ENCODE measurements at places on chromosomes 6 and 20. TPM values are rescaled to one million over a fixed set of nuclear protein-coding genes. Genes with fewer than 3 reads are reported as not detected.

- no peak for DNase-seq
Observed at GRCh38 chr6:168690271-168690670, 249.3 kb downstream of the SMOC2 start.

- no peak for DNase-seq
Observed at GRCh38 chr6:14743474-14744211, 502.2 kb upstream of the JARID2 start.

GRCh38 chr6:164303102-164303964, 888.8 kb downstream of the QKI start:
- no peak for DNase-seq

DNA sequence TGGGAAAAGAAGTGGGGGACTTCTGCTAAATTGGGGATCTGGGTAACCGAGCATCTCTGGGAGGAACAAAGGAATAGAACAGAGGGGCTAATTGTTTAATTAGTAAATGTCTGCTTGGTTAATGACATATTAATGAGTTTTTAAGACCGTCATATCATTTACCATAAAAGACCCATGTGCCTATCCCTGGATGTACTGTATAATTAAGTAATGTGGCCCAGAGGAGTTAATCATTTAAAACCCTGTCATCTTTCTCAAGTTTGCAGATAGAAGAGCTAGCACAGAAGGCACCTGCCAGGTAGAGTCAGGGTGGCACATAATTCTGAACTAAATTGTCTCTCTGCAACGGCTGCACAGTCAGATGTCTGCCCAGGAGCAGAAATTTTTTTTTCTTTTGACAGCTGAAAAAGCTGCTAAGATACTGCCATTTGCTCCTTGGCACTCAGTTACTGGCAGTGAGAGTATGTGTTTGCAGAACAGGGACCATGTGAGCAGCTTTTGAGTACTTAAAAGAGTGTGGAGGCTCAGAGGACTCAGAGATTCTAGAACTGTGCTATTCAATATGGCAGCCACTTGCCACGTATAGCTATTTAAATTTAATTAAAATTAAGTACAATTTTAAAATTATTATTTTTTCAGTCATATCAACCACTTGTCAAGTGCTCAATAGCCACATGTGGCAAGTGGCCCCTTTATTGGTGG, 202.7 kb upstream of the SLC35B3 start:
- DNase-seq = no peak

GRCh38 chr6:7147051-7147671, 39.4 kb downstream of the RREB1 start:
- no peak for DNase-seq

DNA sequence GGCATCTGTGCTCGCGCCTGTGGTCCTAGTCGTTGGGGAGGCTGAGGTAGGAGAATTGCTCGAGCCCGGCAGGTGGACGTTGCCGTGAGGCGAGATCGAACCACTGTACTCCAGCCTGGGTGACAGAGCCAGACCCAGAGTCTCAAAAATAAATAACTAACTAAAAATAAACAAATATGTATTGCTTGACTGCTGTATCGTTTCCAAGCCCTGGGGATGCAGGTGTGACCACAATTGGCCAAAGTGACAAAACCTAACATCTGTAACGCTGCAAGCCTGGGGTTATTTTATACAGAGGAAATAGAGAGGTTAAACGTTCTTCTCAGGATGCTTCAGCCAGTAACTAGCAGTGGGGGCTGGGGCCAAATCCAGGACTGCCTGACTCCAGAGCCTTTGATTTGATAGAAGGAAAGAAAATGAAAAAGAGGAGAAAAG, 1.9 kb upstream of the SRSF3 start:
- no peak for DNase-seq

DNA sequence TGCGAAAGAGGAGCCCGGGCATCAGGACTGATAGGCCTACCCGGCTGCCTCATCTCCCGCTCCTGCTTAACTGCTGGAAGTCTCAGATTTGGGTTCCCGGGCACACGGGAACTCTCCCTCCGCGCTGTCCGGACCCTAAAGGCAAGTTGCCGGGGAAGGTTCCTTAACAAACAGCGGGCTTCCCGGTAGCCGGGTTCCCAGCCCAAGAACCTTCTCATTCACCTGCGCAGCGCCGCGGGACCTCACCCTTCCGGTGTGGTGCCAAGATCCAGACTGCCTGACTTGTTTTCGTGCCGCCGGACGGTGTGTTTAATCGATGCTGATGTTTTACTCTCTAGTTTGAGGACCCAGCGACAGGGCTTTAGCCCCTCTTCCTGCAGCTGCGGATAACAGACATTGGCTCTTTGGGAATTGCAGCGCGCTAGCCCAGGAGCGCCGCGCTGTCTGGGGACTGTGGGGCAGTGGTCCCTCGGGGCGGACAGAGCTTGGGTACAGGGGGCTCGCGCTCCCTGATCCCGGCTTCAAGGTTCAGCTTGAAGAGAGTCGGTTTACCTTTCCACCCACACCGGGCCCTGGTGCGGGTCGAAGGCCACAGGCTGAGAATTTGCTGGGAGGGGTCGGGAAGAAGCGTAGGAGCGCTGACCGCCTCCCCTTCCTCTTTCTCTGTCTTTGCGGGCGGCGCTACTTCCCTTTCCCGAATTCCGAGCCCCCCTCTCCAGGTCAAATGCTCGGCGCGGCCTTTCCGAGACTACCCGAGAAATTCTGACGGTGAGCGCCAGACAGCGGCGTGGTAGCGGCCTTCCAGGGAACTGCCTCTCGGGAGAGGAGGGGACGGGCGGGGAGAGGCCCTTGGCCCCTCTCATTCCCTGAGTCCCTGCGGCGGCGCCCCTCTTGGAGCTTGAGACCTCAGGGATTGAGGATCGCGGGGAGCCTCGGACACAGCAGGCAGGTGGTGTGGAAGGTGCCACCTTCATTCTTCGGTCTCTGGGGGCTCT, 17.2 kb downstream of the ABT1 start:
- DNase-seq = no peak

- no peak for DNase-seq
Observed at GRCh38 chr20:60237981-60238380, 279.8 kb downstream of the CDH26 start.

- DNase-seq = no peak
Observed at GRCh38 chr20:11540558-11540957, 377.1 kb upstream of the BTBD3 start.

DNA sequence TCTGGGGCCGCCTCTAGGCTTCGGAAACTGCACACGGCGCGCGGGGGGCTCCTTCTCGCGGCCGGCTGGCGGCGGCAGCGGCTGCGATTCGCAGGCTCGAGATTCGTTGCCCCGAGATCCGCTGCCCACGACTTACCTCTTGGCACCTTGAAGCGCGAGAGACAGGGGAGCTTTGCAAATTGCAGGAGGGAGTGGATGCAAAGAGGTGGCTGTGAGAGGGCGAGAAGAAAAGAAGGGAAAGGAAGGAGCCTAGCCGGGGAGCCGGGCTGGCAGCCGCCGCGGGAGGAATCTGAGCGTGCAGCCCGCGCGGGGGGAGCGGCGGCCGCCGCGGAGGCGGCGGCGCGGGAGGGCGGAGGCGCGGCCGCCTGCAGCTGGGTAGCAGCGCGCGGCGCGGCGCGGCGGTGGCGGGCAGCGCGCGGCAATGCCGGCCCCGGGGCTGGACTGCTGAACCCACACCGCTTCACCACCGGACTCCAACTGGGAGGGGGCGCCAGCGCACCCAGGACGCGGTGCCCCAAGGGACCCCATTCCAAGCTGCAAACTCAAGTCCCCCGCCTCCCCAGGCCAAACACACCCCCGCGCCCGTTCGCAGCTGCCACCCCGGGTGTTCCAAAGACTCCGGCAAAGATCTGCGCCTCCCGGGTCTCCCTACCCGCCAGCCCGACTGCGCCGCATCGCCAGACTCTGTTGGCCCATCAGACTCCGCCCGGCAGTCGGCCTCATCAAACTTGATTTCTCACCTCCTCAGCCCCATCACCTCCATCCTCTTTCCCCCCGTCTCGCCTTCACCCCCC, 44.2 kb upstream of the SUPT3H start:
- DNase-seq = peak; percentile 71

- DNase-seq = no peak
Observed at GRCh38 chr20:50226093-50226974, 35.7 kb downstream of the CEBPB start.

- DNase-seq = no peak
Observed at GRCh38 chr6:33323623-33323948, 6.0 kb upstream of the ZBTB22 start.

DNA sequence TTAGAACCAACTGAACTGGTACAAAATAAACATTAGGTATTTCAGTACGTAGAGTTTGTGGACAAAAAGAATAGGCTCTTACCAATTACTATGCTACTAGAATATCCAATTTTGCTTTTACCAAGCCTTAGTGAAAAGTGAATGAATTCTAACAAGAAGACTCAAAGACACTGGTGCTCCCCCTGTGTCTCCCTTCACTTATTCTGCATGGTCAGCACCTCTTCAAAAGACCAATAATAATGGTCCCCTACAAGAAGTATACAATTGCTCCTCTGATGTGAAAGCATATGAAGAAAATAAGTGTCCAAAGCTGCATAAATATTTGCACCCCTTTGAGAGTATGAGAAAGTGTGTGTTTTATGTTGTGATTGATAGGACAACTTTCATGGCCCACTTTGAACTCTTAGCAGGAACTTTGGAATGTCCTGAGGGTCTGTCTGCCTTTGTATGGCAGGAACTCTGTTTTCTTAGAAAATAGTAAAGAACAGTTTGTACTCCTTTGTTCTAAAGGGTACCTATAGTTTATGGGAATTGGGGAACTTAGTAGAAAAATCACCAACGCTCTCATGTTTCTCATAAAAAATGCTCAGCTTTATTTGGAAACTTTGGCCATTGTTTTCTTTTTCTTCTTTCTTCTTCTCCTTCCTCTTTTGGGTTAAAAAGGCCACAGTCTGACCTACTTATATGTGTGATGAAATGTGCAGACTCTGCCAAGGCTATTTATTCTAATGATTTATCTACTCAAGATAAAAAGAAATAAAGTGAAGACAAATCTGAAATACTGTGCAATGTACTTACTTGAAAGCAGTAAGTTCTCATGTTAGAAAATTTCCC, 352.4 kb downstream of the LAMA2 start:
- DNase-seq = no peak

Gene SDCBP2
- 4.9 TPM for total RNA-seq

Gene TMEM14A
- total RNA-seq = 37.3 TPM

Gene SLC17A3
- not detected for total RNA-seq

Gene CDH22
- total RNA-seq = 1.3 TPM

Gene LRRC73
- 1.5 TPM for total RNA-seq

Gene PBOV1
- not detected for total RNA-seq

Gene NT5E
- 11.6 TPM for total RNA-seq

Gene HAO1
- not detected for total RNA-seq
